Smooth muscle cell of the umbilical artery (primary cell): ENCODE measurements at places on chromosomes 1 and 21. TPM values are rescaled to one million over a fixed set of nuclear protein-coding genes. Genes with fewer than 3 reads are reported as not detected.

RAB7B gene
- total RNA-seq = 1.3 and 1.5 TPM in 2 replicates

CELSR2 gene
- total RNA-seq = 3.0 and 4.5 TPM in 2 replicates

S100A14 gene
- not detected in 2 replicates for total RNA-seq

MSH4 gene
- 0.46 and 0.59 TPM in 2 replicates for total RNA-seq

DNAJC8 gene
- 53.9 and 55.5 TPM in 2 replicates for total RNA-seq

CBR3 gene
- total RNA-seq = 4.5 and 7.8 TPM in 2 replicates

TNNT2 gene
- not detected in 2 replicates for total RNA-seq
